ENCODE measurements at places on chromosomes 12 and 14.
A peak's percentile ranks its signal among the peaks of the same experiment; 100 is the strongest.

DNA sequence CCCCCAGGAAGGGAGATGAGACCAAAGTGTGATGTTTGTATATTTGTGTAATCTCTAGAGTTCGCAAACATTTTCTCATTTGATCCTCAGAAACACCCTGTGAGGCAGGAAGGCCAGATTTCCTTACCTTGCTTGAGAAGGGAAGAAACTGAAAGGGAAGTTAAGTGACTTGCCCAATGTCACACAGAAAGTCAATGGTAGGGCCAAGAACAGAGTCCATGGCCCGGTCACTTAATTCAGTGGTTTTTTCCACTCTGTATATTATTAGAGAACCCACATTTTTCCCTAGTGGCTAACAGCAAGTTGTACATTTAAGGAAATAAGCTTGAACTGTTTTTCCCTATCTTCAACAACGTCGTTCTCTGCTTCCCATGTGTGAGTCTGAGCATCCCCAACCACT lies 25.6 kb upstream of the CHPT1 start:
- no peak for DNase-seq

- DNase-seq = no peak
These were observed 25.7 kb downstream of the JAG2 start for GRCh38 chr14:105142651-105143450.

DNA sequence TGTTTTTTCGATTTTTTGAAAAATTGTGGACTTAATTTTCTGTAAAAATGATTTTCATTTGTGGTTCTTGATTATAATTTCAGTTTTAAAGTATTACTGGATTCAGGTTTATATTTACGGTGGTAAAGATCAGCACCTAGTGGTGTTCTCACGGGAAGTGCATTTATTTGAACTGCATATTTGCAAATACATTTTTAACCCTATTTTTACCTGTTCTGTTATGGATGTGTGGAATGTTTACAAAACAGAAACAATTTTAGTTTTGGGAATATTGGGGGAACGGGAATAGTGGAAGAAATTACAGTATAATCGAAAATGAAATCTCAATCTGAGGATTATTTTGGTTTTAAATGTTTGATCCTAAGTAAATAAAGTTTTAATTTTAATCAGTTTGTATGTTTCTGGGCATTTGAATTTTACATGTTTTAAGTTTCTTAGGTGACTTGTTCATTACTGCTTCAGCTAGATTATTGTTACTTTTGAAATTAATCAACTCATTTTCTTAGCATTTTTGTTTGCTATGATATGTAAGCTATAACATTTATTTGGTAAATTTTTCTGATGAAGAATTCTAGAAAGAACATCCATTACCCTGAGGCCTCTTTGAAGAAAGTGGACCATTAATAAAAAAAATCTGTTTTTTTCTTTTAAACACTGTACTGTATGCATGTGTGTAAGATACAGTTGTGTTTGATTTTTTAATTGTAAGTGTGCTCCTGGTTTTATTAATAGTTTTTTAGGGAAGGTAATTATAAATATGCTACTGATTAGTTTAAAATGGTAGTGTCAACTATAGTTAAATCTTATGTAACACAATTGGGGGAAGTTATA lies 942 bp downstream of the ATF7IP start:
- no peak for DNase-seq

GRCh38 chr14:69876848-69877306 lies 2.3 kb upstream of the SMOC1 start:
- DNase-seq = no peak

- no peak for DNase-seq
These were observed 4.3 kb downstream of the SLC2A14 start for GRCh38 chr12:7868391-7868790.

DNA sequence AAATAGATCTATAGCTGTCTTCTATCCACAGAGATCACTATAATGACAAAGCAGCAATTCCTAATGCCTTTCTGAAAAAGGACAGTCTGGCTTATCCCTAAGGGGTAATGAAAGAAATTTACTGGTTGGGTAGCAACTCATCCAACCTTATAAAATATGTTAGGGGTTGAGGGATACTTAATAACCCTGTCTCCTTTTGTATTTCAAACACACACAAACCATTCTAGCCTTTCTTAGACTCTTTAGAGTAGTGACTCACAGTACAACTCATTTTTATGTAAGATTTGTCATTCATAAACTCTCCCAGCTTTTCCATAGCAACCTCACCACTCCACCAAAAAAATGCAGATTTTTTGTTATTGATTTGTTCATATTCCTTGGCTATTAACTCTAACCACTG lies 167.9 kb downstream of the FSCB start:
- no peak for DNase-seq

DNA sequence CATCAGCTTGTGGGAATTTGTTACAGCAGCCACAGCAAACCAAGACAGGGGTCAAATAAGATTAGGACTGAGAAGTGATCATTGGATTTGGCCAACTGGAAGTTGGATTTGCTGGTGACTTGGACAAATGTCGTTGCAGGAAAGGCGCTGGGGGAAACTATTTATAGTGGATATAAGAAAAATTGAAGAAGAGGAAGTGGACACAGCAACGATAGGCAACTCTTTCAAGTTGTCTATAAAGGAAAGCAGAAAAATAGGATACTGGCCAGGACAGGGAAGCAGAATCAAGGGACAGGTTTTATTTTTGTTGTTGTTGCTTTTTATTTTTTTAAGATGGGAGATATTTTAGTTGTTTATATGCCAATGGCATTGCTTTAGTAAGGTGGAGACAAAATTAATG lies 56.2 kb upstream of the RTRAF start:
- no peak for DNase-seq

- DNase-seq = peak; percentile 39
These were observed 25.2 kb upstream of the KRT78 start for GRCh38 chr12:52873832-52874572.

GRCh38 chr12:88996200-88996788 lies 356.0 kb downstream of the DUSP6 start:
- no peak for DNase-seq
